NCI-H1417 (cell line): ENCODE measurements at places on chromosomes 11 and 22.

- peak; percentile 81 for DNase-seq
Observed at GRCh38 chr11:15707971-15708370, 593.2 kb downstream of the INSC start.

DNA sequence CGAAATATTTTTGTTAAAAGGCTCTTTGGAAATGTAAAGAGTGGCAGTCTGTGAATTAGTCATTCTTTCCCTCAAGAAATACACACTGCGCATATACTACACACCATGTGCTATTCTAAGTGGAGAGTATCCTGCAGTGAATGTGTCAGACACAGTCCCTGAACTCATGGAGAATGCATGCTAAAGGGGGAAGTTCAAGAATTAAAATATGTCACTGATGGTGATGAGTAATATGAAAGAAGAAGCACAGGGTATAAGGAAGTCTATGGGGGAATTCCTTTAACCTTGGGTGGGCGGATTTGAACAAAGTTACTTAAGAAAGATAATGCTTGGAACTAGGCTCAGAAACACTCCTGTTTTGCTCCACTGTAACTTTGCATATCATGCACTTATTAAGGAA, 153.0 kb downstream of the LRRC4C start:
- no peak for DNase-seq

DNA sequence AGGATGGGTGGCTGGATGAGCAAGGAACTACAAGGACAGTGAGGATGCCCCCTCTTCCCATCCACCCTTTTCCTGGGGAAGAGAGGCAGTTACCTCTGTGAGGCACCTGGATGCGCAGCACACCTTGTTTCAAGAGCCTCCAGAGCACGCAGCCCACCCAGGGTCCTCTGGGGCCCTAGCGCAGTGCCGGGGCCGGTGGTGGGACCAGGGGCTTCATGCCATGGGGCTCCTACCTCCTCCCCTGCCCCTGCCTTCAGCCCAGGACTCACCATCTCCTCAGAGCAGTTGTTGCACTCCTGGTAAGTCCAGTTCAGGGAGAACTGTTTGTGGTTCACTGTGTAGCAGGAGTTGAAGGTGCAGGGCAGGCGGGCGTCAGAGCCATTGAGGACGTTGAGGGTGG, 8.1 kb downstream of the SCN2B start:
- no peak for DNase-seq

DNA sequence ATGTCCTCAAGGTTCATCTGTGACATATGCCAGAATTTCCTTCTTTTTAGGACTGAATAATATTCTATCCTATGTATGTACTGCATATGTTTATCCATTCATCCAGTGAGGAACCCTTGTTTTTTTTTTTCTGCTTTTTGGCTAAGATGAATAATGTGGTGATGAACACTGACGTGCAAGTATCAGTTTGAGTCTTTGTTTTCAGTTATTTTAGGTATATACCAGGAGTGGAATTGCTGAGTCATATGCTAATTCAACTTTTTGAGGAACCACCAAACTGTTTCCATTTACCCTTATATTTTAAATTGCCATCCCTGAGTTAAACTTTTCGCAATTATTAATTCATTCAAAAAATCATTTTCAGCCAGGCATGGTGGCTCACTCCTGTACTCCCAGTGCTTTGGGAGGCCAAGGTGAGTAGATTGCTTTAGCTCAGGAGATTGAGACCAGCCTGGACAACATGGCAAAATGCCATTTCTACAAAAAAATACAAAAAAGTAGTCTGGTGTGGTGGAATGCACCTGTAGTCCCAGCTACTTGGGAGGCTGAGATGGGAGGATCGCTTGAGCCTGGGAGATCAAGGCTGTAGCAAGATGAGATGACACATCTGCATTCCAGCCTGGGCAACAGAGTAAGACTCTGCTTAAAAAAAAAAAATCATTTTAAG, 64.2 kb downstream of the MICAL2 start:
- DNase-seq, result no peak

GRCh38 chr11:133712051-133712560, 133.2 kb downstream of the SPATA19 start:
- DNase-seq, result no peak

GRCh38 chr11:396511-396947, 2.5 kb downstream of the PKP3 start:
- DNase-seq, result no peak

- no peak for DNase-seq
Observed at GRCh38 chr11:134215836-134216235, 7.9 kb downstream of the NCAPD3 start.

DNA sequence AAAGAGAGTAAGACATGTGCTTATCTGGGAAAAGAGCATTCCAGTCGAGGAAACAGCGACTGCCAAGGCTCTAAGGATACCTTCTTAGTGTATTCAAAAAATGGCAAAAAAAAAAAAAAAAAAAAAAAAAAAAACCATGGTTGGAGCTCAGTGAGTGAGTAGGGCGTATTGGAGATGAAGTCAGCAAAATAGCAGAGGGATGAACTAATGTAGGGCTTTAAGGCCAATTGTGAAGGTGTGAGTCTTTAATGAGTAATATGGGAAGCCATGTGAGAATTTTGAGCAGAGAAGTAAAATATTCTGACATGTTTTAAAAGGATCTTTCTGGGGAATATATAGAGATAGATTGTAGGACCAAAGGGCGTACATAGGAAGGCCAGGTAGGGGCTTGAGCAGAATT, 498.6 kb upstream of the ISX start:
- no peak for DNase-seq

GRCh38 chr11:8963569-8964323, 496 bp downstream of the TMEM9B start:
- DNase-seq, result peak; percentile 92

- no peak for DNase-seq
Observed at GRCh38 chr11:45459491-45459890, 173.3 kb upstream of the SYT13 start.

- DNase-seq, result no peak
Observed at GRCh38 chr11:73152086-73152853, 10.2 kb upstream of the FCHSD2 start.

GRCh38 chr11:111409915-111410314, 30.8 kb upstream of the POU2AF1 start:
- no peak for DNase-seq

- no peak for DNase-seq
Observed at GRCh38 chr22:37777122-37777687, 30.5 kb upstream of the GCAT start.

DNA sequence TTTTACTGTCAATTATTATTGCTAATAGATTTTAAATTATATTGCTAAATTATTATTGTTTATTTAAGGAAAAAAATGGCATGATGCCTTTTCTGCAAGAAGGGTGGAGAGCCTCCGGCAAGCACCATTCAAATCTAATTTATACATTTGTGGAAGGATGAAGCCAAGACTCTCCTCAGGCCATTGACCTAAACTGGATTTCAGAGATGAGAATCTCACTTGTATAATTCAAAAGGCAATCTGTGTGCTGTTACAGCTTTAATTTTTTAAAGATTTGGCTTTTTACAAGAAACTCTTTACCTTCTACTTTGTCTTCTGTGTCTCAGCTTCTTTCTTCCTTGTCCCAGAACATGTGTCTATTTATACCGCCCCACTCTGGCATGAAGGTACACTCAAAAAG, 722.5 kb downstream of the ETS1 start:
- DNase-seq, result no peak

DNA sequence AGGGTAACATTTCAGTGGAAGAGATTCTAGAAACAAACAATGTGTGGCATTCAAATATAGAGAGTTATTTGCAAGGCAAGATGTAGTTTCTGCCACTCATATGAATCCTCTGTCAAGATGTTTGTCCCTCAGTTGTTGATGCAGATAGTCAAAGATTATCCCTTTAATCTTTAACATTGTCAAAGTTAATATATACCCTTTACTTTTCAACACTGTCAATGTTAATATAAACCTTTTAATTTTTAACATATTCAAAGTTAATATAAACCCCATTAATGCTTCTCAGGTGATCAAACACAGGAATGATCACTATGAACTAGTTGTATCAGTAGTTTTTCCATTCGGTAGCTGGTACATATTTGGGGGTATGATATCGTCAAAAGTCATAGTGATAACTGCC, 51.9 kb upstream of the PICALM start:
- no peak for DNase-seq

GRCh38 chr11:126282361-126282735, 545 bp upstream of the TIRAP start:
- peak; percentile 26 for DNase-seq

DNA sequence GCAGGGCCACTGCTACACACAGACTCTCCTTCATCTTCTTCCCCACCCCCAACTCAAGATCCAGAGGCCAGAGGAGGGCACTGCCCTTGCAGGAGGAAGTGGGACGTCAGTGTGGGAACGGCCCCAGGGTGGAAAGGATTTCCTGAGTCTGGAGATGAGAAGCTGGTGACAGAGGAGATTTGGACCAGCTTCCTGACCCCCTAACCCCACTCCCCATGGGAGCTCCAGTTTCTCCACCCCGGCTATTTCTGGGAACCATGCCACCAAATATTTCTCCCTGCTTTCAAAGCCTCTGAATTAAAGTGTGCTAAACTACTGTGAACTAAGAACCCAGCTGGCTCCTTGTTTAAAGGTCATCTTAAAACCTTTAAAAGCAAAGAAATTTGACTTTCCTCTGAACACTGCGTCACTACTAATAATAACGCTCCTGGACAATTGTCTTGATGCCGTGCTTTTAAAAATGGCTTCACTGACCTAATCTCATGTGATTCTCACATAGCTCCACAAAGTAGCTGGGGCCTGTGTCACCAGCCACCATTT, 46.6 kb downstream of the CWC15 start:
- no peak for DNase-seq

DNA sequence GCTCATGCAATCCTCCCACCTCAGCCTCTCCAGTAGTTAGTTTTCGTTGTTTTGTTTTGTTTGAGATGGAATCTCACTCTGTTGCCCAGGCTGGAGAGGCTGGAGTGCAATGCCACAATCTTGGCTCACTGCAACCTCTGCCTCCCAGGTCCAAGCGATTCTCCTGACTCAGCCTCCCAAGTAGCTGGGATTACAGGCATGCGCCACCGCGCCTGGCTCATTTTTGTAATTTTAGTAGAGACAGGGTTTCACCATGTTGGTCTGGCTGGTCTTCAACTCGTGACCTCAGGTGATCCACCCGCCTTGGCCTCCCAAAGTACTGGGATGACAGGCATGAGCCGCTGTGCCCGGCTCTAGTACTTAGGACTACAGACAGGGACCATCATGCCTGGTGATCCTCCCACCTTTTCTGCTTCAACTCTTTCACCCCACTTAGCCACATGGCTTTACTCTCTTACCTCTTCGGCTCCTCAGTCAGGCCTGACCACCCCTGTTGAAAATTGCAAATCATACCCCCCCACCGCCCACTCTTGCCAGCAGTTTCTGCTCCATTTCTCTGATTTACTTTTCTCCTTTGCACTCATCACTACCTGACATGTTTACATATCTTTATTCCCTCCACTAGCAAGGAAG, 157.1 kb upstream of the GRK3 start:
- DNase-seq, result no peak

DNA sequence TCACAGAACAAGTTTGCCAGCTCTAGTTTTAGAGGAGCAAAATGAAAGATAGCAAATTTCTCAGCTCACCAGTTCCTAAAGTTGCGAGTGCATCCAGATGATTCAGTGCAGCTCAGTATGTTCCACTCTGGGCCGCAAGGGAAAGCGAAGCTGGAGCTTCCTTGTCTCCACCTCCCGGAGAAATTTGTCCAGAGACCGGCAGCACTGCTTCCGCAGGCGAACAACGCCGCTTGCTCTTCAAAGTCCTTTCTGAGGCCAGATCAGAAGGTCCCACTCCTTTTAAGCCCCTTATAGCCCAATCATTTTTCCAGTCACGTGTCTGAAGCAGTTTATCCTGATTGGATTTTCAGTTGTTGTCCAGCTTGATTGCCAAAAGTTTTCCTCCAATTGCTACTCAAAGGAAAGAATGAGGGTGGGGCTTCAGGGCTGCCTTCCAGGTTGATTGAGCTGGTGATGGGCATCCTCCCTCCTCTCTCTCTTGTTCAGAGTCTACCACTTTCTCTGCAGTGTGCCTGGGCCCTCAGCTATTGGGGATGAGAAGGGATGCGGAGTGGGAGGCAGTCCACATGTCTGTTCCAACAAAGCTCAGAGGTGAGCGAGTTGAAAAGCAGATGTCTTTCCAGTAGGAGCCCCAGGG, at the start of gene ZNF280A:
TSS of gene ZNF280A (minus strand) at position 251 of the 637 bp plus-strand sequence. CDS start 4,640 bp downstream, outside the sequence.
- no peak for DNase-seq

- DNase-seq, result peak; percentile 68
Observed at GRCh38 chr11:8283465-8284230, 20.0 kb upstream of the LMO1 start.

DNA sequence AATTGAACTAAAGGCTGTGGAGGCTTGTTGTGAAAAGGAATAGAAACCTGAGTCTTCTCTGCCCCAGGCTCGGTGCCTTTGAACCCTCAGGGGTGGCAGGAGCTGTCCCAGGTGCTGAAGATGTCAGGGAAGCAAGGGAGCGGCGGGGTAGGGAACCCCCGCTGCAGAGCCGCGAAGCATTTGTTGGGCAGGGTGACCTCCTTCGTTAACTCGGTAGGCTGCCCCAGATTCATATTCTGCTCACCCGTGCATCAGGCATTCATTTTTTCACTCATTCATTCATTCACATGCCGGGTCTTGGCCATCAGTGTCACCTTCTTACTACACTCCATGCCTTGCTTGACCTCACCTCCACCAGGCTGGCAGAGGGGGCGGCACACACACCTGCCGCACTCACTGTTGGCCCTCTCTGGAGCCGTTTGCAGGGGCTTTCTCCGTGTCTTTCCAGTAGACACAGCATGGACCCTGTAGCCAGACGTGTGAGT, 618.9 kb downstream of the BRD1 start:
- DNase-seq, result no peak

DNA sequence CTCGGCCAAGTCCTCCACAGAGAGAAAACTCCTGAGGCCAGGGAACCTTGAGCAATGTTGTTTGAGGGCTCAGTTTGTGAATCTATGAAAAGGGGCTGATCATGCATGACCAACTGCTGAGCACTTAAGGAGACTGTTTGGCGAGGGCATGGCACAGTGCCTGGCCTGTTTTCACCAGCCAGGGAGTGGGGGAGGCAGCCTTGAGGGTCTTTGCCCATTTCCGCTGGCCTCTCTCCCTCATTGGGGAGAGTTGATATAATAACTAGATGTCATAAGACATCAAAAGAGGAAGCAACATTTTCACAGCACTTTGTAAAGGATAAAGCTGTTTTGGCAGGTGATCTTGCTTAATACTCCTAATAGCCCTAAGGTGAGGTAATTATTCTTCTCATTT, 110.6 kb downstream of the TP53I11 start:
- DNase-seq, result no peak

DNA sequence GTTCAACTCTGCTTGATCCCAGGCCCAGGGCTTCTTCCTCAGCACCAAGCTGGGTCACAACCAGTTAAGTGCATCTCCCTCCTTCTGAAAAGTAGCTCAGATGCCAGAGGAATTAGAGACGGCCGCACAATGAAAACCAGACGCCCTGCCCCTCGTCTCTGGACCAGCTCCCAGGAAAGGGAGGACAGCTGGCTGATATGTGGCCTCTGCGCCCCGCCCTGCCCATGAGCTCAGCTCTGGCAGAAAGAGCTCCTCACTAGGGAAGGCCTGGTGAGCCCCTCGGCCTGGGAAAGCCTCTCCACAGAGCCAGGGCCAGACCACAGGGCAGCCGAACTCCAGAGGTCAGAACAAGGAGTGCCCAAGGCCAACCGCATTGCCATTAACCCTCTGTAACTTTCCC, 18.1 kb upstream of the SCGB1A1 start:
- DNase-seq, result no peak

GRCh38 chr11:105381941-105382340, 227.9 kb upstream of the GRIA4 start:
- DNase-seq, result no peak
